Activated CD8-positive, alpha-beta memory T cell treated with anti-CD3 and anti-CD28 coated beads, Interleukin-2, amount 50 U/mL, for 4 hours (primary cell): ENCODE measurements at places on chromosomes 2 and 18.
A peak's percentile ranks its signal among the peaks of the same experiment; 100 is the strongest.

- no peak for DNase-seq
Measured at GRCh38 chr2:163675388-163675787, 60.4 kb downstream of the FIGN start.

GRCh38 chr2:20484034-20484617, 37.3 kb downstream of the RHOB start:
- no peak for DNase-seq

GRCh38 chr2:240095556-240096523, 40.3 kb downstream of the COPS9 start:
- no peak for DNase-seq

DNA sequence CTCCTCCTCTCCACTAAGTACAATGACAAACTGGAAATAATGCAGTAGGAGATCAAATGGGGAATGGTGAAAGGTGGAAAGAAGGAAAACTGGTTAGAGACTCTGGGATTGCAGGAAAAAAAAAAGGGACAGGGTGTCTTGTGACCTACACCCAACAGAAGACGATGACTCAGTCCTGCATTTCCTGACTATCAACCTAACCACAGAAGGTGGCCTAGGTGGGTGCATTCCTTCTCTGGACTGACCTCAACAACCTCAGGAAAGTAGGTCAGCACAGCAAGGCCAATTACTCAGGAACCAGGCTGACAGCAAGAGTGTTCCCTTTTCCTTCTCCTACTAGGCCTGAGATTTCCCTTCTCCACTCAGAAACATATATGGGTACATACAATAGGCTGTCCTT, 1386.4 kb upstream of the ZEB2 start:
- DNase-seq: no peak

GRCh38 chr2:1824202-1824905, 80.0 kb upstream of the PXDN start:
- DNase-seq: no peak

DNA sequence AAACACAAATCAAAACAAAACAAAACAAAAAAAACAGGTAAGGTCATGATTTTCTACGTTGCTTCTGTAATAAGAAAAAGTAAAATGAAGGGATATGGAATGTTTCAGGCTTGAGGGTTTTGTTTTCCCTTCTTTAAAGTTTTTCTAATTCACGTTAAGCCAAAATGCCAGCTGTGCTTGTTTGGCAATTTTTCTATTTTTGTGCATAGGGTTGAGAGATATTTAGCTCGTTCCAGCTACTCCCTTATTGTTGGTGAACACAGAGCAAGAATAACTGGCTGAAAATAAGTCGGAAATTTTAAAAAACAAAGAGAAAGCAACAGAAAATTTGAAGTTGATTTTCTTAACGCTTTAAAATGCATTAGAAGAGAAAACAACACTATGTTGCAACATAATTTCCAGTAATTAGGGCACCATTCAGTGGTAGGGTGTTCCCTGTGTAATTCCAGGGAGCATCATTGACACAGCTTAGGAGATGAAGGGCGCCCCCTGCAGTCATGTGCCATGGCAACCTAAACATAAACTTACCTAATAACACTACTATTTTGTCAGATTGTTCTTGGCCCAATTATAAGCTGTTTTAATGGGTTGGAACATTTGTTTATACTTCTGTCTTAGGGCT, 99.5 kb downstream of the DTNA start:
- no peak for DNase-seq

DNA sequence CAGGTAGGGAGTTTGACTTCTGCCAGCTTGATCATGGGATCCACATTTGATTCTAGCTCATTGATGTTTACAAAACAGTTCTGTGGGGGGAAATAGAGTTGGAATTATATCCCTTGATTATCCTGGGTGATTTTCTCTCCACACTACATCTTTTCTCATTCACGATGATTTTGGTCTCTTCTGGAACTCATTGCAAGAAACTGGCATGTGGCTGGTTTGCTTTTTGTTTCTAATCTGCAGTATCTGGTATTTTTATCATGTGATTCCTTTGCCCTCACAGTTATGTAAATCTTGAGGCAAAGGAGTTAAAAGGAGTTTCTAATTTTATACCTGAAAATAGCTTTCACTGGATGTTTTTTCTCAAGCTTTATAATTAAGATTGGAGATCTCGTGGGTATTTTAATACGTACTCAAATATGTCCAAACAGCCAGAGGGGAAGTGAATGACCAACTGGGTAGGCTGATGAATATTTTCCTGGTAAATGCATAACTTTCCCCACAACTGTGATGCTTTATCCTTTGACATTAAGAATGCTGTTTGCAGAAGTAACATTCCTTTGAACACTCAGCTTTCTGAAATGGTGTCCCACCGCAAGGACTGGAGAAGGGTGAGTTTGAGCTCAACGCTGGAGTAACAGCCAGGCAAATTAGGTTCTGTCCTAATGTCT, 502.9 kb upstream of the ZEB2 start:
- no peak for DNase-seq

DNA sequence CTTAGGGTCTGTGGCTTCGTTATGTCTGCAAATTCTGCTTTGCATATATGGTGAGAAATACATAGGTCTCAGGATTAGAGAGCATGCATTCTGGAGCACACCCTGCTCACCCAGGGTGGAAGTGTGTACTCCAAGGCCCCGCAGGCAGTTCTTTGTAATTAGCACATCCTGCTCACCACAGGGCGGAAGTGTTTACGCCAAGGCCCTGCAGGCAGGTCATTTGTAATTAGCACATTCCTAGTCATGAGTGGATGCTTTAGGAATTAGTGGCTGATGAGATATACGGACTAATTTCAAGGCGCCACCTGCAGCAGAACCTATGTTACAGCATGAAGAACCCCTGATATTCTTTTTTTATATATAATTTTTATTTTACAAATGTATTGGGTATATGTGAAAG, 4.2 kb downstream of the ALLC start:
- DNase-seq: no peak

DNA sequence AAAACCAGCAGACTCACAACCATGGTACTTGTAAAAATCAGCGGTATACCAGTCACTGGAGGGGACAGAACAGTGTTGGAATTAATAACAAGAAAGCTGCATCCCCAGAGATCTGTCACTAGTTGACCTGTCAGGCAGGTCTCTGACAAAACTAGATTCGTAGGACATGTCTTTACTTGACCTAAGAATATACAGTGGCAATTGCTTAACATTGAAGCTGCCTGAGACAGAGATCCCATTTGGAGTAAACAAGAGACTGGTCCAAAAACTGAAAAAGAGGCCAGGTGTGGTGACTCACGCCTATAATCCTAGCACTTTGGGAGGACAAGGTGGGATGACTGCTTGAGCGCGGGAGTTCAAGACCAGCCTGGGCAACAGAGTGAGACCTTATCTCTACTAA, 7.2 kb upstream of the SS18 start:
- no peak for DNase-seq

- no peak for DNase-seq
Measured at GRCh38 chr18:57009844-57010243, 137.0 kb upstream of the BOD1L2 start.

GRCh38 chr2:68909793-68910674, 38.8 kb upstream of the BMP10 start:
- peak; percentile 73 for DNase-seq

DNA sequence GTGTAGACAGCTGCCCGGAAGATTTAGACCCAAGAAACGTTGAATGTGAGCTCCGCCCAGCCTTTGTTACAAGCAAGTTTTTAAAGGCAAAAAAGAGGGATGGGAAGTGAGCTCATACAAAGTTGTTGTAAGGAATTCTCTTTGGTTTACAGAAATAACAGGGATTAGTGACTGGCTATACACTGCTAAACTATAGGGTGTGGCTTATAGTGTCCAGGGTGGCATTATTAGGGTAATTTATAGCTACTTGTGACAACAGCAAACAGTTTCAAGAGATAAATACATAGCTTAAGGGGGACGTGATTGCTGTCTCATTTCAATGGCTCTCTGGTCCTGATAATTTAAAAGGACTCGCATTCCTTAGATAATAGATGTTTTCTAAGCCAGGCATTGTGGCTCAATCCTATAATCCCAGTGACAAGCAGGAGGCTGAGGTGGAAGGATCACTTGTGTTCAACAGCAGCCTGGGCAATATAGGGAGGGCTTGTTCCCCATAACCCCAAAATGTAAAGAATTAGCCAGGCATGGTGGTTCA, 66.5 kb upstream of the TGIF1 start:
- DNase-seq: no peak

- no peak for DNase-seq
Measured at GRCh38 chr2:128362889-128363228, 44.2 kb upstream of the HS6ST1 start.

GRCh38 chr2:157727693-157728092, 99.0 kb upstream of the ACVR1C start:
- DNase-seq: no peak

GRCh38 chr2:240615820-240616547, 9.3 kb upstream of the GPR35 start:
- peak; percentile 13 for DNase-seq

- DNase-seq: no peak
Measured at GRCh38 chr2:79721061-79721460, 208.2 kb downstream of the CTNNA2 start.

DNA sequence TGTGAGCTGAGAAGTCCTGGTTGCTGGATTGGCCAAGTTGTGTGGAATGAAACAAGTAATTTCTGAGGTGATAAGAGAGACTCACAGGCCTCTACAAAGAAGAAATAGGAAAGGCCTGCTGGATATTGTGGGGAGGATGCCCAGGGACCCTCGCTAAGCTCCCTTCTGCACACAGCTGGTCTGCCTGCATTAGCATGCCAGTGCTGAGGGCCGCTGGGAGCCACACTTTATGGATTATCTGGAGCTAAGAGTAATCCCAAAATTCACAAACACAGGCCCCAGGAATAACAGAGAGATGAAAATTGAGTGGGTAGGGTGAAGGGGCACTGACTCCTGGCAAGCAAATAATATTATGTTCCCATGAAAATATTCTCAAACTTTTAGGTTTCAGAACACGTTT, 114.9 kb upstream of the SIX3 start:
- DNase-seq: no peak

- no peak for DNase-seq
Measured at GRCh38 chr2:237391140-237391539, 22.8 kb downstream of the COL6A3 start.

- no peak for DNase-seq
Measured at GRCh38 chr2:167212014-167212648, 323.9 kb downstream of the XIRP2 start.

DNA sequence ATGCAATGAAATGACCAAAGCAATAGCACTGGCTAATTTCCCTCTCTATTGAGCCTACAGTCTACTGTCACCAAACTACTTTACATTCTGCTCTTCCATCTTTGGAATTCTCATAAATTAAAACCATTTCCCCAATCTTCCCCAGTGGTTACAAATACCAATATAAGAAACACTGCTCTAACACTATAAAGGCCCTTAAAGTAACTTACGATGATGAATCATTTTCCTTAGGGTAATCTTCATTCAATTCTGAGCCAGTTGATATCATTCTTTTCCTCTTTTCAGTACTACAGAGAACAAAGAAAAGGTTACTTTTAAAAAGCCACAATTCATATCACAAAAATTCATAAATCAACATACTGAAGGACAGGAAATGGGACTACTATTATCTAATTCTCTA, 22.1 kb downstream of the USP37 start:
- no peak for DNase-seq

DNA sequence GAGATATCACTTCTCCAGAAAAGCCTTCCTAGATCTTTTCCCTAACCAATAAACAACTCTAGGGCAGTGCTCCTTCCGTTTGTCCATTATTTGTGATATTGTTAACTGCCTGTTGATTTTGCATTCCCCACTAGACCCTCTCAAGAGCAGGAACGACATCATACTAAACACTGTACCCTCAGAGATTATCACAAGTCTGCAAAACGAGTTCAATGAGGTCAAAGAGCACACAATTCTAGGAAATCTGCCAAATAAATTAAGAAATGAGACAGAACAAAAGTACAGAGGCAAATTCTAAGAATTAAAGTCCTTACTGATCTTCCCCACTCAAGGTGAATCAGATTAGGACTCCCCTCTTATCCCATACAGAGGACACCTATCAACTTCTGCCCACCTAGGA, 7.6 kb downstream of the RTTN start:
- DNase-seq: no peak

GRCh38 chr18:48540251-48541025, 1.6 kb downstream of the CTIF start:
- peak; percentile 59 for DNase-seq

- no peak for DNase-seq
Measured at GRCh38 chr18:57498682-57499256, 63.6 kb downstream of the ONECUT2 start.

- DNase-seq: no peak
Measured at GRCh38 chr2:3655871-3656761, 1.9 kb upstream of the ALLC start.

- DNase-seq: no peak
Measured at GRCh38 chr2:17539611-17540092, 844 bp upstream of the VSNL1 start.

GRCh38 chr2:132978840-132979239, 308.8 kb upstream of the LYPD1 start:
- DNase-seq: no peak

- DNase-seq: no peak
Measured at GRCh38 chr2:72003796-72004195, 143.9 kb downstream of the CYP26B1 start.

- no peak for DNase-seq
Measured at GRCh38 chr18:55635439-55635838, 47.4 kb upstream of the TCF4 start.

- no peak for DNase-seq
Measured at GRCh38 chr2:207041786-207042554, 102.7 kb downstream of the CPO start.

- DNase-seq: no peak
Measured at GRCh38 chr2:201132518-201132917, 16.6 kb downstream of the CFLAR start.

GRCh38 chr2:50490991-50491390, 540.9 kb downstream of the NRXN1 start:
- DNase-seq: no peak

DNA sequence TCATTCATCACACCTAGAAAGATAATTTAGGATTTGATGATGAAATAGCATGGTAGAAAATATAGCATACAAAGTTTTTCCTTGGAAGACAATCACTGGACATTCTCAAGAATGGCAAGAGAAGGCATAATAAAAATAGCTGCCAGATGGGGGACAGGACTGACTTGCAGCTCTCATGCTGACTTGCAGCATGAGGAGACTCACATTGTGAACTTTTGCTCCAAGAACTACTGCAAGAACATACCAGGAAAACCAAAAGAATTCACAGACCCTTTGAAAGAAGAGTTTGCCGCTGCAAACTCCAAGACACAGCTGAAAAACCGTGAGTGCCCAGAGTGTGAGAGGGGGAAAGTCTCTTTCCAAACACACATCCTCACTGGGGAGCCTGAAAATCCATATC, 47.0 kb downstream of the CRYGD start:
- no peak for DNase-seq

DNA sequence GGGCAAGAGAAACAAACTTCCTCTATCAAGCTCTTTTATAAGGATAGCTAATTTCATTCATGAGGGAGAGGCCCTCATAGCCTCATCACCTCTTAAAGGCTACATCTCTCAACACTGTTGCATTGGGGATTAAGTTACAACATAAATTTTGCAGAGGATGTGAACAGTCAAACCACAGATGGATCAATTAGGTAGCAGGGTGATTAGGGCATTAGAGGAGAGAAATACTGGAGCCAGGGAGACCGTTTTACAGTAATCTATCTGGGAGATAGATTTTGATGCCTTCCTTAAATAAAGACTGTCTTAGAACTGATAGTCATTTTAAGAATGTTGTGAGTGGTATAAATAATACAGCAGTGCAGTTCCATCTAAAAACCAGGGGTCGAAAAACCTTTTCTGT, 258.9 kb downstream of the DCC start:
- DNase-seq: no peak

GRCh38 chr2:165112133-165112573, 91.7 kb downstream of the SCN3A start:
- no peak for DNase-seq
